ENCODE measurements at places on chromosomes 5 and 9.

- no peak for DNase-seq
These were observed 132.8 kb upstream of the RETREG1 start for GRCh38 chr5:16749626-16750025.

- no peak for DNase-seq
These were observed 25.5 kb upstream of the B4GALT1 start for GRCh38 chr9:33192493-33193255.

DNA sequence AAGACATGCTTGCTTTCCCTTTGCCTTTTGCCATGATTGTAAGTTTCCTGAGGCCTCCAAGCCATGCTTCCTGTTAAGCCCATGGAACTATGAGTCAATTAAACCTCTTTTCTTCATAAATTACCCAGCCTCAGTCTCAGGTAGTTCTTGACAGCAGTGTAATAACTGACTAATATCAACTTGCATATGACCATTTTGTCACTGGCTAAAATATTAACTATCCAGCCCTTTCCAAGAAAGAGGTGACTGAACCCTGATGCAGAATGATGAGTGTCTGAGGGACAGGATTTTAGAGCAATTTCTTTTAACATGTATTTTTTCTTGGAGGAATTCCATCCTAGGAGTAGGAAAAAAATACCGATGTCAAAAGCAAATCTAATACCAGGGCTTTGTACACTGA is 266.1 kb downstream of the SEMA5A start:
- no peak for DNase-seq

GRCh38 chr5:104347119-104347708 is 784.6 kb upstream of the NUDT12 start:
- no peak for DNase-seq

Measured in SHP77 treated with DMSO at 0.1 percent for 48 hours (cell line).